Stimulated activated effector memory CD8-positive, alpha-beta T cell treated with anti-CD3 and anti-CD28 coated beads, Interleukin-12 subunit alpha, Interleukin-12 subunit beta, amount 100 ng/mL, for 72 hours (primary cell): ENCODE measurements at places on chromosomes 2 and 18.

- no peak for DNase-seq
Observed at GRCh38 chr2:51218047-51218446, 186.1 kb upstream of the NRXN1 start.

DNA sequence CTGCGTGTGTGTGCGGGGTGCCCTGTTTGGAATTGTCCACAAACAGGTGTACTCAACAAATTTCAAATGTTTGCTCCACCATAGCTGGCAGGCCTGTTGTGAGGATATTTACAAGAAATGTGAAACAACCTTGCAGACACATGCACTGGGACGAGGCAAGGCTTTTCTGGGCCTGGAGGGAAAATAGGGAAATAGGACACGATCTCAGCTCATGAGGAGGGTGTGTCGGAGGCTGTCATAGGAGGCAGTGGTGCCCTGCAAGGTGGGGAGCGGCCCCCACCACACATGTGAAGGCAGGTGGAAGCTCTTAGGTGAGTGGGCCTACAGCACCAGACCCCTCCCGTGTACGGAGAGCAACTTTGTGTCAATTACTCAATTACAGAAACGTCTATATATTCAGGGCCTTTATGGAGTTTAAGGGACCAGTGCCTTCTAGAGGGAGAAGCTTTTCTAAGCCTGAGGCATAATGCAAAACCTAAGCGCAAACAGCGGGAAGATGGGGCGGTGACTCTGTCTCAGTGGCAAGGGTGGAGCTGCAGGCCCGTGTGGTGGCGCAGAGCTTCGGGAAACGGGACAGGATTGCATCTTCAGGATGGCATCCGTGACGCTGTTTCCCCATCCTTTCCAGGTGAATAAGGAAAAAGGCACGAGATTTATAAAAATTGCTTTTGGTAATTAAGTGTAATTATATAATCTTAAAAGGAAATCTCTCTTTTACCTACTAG, 48.0 kb downstream of the RNF144A start:
- no peak for DNase-seq

GRCh38 chr2:45261746-45262145, 252.5 kb upstream of the SIX2 start:
- no peak for DNase-seq

GRCh38 chr2:36567711-36568408, 30.1 kb downstream of the FEZ2 start:
- DNase-seq: no peak

GRCh38 chr18:22977847-22978701, 44.9 kb downstream of the RBBP8 start:
- no peak for DNase-seq

DNA sequence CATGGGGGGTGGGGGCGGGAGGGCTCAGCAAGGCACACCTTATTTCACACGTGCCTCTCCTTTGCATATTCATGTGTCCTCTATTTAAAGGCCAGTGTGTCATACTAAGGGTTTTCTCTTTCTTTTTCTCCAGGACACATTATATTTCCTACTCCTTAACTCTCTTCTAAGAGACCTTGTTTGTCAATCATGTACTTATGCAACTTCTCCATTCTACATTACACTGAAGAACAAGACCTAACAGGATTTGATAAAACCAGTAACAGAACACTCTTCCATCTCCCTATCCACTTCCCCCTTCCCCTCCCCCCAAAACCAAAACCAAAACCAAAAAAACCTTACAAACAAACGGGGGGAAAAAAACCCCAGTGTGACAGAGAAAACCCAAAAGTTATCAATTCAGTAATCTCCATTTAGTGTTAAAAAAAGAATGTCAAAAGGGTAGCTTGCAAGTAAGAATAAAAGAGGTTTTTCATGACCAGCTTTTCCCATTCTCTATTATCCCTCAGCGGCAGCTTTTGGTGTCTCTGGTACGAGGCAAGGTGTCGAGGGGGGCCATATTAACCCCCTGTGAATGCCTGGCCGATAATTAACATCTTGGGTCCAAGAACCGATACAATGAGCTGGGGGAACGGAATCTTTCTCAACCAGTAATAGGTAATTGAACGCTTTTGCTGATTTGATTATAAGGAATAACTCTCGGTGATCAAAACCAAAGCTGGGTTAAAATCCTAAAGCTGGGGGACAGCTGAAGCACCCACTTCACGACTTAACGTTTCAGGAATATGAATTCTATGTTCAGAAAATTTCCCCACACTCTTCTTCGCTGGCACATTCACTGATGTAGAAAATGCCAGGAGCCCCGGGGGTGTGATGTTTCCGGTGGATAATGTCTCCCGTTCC, 191.0 kb upstream of the TCF4 start:
- no peak for DNase-seq

DNA sequence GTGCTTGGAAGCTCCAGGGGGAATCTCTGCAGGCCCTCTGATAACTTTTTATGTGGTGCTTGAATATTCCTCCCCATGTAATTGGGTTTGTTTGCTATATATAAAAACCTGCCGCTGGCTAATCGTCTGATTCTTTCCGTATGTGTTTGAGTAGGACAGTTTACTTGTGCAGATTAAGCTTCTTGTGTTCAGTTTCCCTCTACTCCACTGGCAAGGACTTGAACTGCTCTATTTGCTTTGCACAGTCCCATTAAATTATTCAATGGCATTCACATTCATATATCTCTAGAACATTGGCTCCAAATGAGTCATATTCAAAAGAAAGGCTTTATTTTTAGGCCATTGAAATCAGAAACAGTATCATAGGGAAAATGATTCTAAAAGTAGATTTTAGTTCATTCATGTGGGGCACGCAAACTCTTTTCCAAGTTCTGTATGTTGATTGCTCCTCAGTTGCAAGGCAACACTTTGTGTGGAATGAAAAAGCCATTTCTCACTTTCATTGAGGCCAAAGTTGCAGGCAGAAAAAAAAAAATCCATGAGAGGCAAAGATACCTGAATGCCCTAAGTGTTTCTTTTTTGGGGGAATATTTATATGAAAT, 1682.3 kb upstream of the PIK3C3 start:
- DNase-seq: no peak

DNA sequence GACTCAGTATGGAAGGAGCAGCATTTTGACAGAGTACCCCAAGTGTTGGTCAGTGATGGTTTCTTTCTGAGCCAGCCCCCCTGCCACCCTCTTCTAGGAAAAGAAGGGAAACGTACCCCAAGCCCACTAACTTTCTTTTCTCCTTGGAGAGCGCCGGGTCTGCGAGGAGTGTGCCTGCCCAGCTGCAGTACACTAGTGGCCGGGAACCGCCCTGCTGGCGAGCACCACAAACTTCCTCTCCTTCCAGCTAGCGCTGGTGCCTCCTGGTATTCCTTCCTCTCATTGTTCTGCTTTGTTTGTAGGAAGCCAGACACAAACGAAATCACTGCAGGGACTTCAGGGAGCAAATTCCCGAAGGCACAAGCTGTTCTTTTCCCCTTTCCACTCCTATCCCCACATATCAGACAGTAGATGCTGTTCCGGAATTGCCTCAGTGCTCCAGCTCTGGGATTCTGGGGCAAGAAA, 1.8 kb downstream of the CCDC85A start:
- DNase-seq: no peak

DNA sequence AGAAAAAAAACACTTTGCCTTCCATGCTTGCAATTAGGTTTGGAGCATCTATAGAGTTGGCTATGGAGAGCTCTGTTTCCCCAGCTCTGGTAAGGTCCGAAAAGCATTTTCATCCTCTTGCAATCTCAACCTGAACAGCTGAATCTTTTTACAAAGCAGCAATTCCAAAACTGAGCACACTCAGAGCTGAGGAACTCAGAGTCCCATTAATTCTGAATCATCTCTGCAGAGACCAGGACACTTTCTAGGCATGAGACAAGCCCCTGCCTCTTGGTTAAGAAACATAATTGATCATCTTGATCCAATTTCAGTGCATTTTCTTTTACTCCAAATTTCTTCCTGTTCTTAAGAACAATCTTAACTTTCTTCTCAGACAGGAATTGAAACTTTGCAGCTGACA, 4.2 kb downstream of the CNGA3 start:
- DNase-seq: no peak

GRCh38 chr2:162839419-162839818, 852 bp upstream of the KCNH7 start:
- no peak for DNase-seq

- no peak for DNase-seq
Observed at GRCh38 chr18:765764-766549, 46.1 kb downstream of the YES1 start.

GRCh38 chr2:149180226-149180875, 141.9 kb downstream of the LYPD6B start:
- no peak for DNase-seq

- DNase-seq: no peak
Observed at GRCh38 chr2:74503506-74504475, 3.7 kb downstream of the PCGF1 start.

DNA sequence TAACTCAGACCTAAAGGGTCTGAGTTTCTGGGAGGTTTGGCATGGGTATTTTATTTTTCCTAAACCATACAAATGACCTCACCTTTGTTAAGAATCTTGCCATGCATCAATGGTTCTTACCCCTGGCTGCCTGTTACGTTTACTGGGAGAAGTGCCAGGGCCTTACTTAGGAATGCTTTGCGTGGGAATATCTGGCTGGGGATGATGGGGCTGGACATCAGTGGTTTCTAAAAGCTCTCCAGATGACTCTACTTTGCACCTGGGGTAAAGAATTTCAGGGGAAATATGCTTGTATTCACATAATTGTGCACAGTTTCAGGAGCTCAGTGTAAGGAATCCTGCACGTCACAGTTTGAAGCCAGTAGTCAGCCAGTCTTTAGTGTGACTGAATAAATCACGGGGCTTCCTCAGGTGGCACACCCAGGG, 18.2 kb upstream of the DAW1 start:
- no peak for DNase-seq

DNA sequence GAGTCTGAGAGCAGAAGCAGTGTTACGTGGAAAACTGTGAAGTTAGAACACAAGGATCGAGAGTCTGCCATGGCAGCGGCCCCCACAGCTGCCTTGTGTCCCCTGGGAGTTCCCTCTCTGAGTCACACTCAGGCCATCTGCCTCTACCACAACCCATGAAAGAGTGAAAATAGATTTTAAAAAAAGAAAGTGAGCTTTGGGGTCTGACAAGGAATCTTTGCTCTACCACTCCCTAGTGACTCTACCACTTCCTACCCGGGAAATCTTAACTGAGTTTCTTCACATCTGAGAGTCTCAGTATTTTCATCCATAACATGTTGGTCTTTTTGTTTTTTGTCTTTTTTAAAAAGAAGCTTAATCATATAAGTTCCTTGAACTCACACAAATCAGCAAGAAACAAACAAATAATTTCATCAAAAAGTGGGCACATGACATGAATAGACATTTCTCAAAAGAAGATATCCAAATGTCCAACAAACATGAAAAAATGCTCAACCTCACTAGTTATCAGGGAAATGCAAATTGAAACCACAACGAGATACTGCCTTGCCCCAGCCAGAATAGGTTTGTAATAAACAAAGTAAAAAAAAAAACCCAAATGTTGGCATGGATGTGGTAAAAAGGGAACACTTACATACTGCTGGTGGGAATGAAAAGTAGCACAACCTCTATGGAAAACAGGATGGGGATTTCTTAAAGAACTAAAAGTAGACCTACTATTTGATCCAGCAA, 2.4 kb upstream of the MSGN1 start:
- DNase-seq: no peak

- DNase-seq: no peak
Observed at GRCh38 chr2:228658998-228659397, 477.5 kb upstream of the SPHKAP start.

DNA sequence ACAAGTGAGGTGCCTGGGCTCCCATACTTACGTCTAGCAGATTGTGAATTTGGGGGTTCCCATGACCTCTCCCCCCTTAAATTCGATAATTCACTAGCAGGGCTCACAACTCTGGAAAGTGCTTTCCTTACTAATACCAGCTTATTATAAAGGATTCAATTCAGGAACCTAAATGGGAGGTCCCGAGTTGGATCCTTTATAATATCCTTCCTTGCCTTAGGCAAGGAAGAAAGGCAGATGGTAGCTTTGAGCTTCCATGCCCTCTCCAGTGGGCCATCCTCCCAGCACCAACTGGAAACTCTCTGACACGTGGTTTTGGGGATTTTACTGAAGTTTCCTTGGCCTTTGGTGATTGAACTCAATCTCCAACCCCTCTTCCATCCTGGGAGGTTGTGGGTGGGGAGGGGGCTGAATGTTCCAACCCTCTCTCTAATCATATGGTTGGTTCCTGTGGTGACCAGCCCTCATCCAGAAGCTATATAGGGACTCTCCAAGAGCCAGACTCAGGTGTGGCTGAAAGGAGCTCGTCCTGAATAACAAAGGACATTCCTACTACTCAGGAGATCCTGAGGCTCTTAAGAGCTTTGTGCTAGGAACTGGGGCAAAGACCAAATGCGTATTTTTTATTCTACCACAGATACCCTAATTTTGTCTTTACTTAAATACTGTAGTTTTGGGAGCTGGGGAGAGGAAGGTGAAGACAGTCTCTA, 62.2 kb downstream of the HAUS1 start:
- DNase-seq: no peak

DNA sequence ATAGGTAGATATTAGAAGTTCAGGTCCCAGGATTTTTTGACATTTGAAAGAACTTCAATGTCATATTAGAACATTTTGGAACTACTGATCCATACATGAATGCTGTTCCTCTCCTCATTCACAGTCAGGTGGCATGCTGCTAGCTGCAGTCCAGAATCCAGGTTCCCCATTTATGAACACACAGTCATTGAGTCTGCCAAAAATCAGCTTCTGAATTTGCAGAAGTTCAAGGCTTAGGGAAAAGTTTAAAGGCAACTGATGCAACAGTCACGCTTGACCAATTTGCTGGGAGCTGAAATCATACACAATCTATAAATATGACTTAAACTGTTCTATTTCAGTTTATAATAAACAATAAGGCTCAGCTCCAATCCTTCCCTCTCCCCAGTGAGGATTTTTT, 17.3 kb upstream of the TTR start:
- no peak for DNase-seq

DNA sequence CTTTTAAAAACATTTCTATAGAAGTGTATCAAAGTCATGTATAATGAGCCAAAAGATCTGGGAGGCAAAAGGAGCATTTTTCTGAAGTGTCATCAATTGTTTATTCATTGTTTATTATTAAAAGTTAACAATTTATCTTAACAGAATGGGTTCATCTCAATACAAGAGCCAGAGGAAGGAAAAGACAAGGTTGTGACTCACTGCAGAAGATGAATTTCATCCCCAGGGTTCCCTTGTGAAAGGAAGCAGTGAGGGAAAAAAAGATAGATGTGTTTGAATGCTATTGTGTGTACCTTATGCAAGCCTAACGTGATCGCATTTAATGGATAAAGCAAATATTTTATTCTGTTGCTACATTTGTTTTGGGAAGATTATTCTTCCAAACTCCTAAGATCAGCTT, 286.3 kb downstream of the PIEZO2 start:
- DNase-seq: no peak

DNA sequence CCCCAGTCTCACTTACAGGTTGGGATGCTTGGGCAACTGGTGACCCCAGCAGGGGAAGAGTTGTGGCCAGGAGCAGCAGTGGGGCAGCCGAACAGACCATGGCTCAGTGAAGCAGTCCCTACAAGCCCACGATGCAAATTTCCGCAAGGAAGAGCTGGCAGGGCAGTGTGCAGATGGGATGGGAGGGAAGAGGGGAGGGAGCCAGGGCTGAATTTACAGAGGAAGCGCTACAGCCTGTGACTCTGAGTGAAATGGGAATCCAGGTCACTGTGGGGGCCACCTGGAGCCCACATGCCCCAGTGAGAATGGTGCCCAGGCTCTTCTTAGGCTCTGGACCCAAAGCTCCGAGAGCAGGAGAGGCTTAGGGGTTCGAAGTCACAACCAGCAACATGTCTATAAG, 27.0 kb upstream of the SELENOI start:
- DNase-seq: no peak
